Ureter (tissue), 1 donor: ENCODE measurements at places on chromosomes 5 and 9. TPM values are rescaled to one million over a fixed set of nuclear protein-coding genes. Genes with fewer than 3 reads are reported as not detected.

The NUTM2G gene
- total RNA-seq: not detected

The GPR151 gene
- not detected for total RNA-seq

The WDR36 gene
- total RNA-seq: 33.9 TPM

The EXOC3 gene
- total RNA-seq: 63.3 TPM

The CYSRT1 gene
- 1.9 TPM for total RNA-seq

The DIMT1 gene
- 30.3 TPM for total RNA-seq

The SPATA31E1 gene
- total RNA-seq: not detected

The SPINK13 gene
- total RNA-seq: not detected

The UGT3A2 gene
- 0.44 TPM for total RNA-seq

The PCDHA13 gene
- total RNA-seq: 0.42 TPM

The SPINK6 gene
- not detected for total RNA-seq

The FOXD4L3 gene
- not detected for total RNA-seq

The GDNF gene
- not detected for total RNA-seq

The FOXD4L6 gene
- total RNA-seq: not detected

DNA sequence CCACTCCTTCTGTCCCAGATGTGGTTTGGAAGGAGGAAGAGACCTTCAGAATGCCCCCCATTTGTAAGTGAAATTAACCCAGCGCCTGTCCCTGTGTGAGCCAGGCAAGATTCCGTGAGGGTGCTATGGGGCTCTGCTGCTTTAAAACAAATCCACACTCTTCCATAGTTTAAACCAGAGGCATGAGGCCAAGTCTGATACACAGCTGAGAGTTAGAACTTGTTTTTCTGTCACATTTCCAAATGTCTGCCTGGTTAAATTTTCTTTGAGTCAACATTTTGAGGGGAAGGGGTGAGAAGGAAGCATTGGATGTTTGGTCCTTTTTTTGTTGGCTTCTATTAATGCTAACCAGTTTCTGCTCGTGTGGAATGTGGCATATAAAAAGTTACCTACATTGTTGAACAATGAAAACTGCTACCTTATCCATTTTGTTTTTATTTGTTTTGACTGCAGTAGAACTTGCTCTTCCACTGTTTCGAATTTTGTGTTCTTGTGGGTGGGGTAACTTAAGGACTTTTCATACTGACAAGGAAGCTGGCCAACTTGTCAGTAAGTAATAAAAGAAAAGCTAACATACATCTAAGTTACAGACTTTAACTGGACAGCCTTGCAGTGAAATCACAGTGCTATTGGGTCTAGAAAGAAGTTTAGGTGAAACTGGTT, 12.9 kb downstream of the RGMB start:
- no peak for DNase-seq

- DNase-seq: no peak
Measured at GRCh38 chr5:160129841-160130240, 10.6 kb upstream of the PWWP2A start.

- DNase-seq: no peak
Measured at GRCh38 chr9:113228130-113228665, 6.9 kb downstream of the SLC31A1 start.

- DNase-seq: peak; percentile 90
Measured at GRCh38 chr5:17217493-17218352, at the start of gene BASP1. Gene BASP1 (plus strand): TSS chr5:17217631. CDS start chr5:17275217, 57,586 bp downstream.

- DNase-seq: no peak
Measured at GRCh38 chr5:58999804-59000203, 416.9 kb downstream of the RAB3C start.

GRCh38 chr5:130545291-130545690, 619.8 kb downstream of the HINT1 start:
- DNase-seq: no peak

DNA sequence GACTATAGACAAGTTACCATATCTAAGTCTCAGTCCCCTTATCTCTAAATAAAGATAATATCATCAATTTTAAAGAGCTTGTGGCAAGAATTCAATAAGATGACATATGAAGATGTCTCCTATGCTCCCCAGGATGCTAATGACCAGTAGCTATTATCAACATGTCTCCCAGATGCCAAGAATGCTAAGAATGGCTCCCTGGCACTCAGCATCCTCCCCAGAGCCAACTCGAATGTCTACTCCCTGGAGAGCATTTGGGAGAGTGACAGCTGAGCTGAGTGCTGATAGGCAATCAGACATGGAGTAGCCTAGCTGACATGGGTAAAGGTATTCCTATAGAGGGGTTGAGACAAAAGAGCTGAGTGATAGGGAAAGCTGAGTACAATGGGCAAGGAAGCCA, 15.9 kb downstream of the P4HA2 start:
- DNase-seq: no peak

- no peak for DNase-seq
Measured at GRCh38 chr9:91258451-91258850, 103.3 kb downstream of the AUH start.

DNA sequence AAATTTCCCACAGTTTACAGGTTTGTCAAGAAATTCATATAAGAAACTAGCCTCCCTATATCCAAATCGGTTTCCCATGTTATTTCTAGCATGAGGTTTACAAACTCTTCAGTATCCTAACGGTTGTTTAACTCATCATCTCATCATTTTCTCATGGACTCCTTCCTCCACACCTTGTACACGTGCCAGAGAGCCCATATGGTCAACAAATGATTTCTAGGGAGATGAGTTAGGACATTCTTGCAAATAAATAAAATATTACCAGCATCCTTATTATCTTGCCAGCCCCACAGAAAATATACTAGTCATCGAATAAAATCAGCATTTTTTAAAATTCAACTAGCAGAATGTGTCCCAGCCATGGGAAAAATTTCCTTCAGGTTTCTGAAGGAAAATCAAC, 285.2 kb downstream of the EBF1 start:
- no peak for DNase-seq

DNA sequence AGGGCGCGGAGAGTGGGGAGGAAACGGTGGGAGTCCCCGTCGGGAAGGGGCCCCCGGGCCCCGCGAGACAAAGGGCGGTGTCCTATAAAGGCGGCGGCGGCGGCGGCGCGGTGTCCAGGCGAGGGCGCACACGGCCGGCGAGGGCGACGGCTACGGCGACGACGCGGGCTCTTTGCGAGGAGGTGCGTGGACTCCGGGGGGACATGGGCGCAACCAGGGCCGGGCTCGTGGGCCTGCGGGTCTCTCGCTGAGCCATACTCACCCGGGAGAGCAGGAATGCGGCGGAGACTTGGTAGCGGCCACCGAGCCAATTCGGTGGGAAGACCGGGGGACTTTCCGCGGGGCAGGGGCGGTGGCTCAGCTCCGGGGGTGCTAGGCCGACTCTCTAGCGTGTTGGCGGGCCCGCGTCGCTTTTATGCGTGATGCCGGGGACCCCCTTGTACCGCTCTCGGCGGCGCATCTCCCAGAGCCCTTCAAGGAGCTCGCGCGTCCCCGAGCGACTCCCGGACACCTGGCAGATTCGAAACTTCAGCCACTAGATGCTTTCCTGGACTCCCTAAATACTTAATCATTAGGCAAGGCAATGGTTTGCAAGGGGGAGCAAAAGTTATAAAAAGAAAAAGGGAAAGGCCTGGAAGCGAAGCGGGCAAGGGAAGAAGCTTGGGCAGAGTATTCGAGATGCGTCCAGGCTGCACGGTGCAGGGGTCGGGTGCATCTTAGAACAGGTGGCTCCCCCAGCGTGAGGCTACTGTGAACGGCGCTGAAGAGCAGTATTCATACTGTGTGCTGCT, 5.9 kb upstream of the TAL2 start:
- DNase-seq: no peak

DNA sequence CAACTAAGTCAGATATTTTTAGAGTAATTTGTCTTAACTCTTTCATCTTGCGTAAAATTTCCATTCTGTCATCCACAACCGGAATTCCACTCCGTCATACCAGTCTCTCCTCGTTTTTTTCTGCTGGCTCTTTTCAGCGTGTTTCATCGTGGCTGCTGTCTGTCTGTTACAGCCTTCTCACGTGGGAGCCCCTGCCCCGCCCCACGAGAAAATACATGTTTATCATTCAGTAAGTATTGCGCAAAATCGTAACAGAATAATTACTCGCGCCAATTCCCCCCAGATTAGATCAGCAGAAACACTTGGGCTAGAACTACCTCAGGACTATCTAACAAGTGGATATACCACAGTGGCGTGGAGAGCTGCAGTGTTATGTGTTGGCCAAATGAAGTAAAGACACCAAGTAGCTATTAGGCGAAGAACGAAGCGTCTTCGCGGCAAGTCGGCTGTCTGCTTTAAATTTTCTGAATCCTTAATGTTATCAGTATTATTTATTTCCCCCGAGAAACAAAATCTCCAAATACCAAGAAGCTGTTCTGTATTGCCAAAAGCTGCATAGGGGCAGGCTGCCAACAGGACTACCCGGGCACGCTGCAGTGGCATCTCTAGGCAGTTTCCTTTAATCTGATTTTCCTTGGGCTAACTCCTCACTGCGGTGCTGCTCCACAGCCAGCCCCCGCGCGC, 566 bp upstream of the FOCAD start:
- peak; percentile 53 for DNase-seq

GRCh38 chr5:146540414-146540813, 24.4 kb upstream of the GPR151 start:
- no peak for DNase-seq

DNA sequence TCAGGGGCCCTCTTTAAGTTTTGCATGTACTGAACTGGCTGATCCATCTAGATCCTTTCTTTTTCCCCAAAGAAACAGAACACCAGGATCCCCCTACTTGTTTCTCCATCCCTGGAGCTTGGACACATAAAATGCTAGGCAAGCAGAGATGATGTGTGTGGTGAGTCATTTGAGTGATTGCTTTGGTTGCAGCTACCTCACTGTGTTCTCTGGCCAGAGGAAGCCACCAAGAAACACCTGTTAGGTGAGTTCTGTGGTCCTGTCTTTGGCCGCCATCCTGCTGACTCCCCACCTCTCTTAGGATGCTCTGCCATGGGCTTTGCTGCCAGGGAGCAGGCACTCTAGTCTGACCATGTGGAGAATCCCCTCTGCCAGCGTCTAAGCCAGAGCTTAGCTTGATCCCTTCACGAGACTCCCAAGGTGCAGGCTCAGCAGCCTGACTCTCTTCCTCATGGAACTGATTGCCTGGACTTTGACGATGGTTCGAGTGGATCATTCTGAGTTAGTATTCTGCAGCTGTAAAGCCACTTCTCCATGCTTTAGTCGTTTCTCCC, 27.3 kb upstream of the DENND1A start:
- DNase-seq: no peak

GRCh38 chr5:136079195-136079985, 50.6 kb downstream of the TGFBI start:
- peak; percentile 38 for DNase-seq

GRCh38 chr9:456365-456764, 241.7 kb downstream of the DOCK8 start:
- DNase-seq: no peak

- no peak for DNase-seq
Measured at GRCh38 chr9:99269416-99269815, 47.3 kb downstream of the SEC61B start.

DNA sequence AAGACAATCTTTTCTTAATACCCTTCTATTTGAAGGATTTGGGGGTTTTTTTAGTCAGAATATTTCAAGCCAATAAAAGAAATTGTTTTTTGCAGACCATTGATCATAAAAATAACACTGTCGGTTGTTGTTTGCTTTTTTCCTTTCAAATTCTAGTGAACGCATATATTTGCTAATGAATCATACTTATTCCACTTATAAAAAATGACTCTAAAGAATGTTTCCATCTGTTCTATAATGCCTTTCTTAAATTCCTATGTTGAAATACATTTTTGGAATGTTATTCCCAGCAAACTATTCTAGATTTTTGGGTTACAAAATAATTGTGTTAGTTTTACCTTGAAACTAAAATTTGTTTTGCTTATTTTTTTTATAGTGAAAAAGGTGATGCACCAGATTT, 32.2 kb downstream of the CWC27 start:
- no peak for DNase-seq

DNA sequence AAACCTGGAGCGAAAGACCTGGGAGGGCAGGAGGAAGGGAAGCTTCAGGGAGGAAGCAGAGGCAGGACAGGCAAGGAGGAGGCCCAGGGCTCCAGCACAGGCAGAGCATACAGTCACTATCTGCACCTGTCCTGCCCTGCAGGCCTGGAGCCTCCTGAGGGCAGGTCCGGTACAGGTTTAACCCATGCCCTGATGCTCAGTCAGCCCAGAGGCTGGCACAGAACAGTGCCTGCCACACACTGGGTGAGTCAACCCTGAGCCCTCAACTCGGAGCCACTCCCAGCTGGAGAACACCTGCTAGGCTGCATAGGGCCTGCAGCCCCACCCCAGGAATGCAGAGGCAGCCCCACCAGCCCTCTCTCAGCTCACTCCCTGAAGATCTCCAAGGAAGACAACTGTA, 161.5 kb upstream of the PHYKPL start:
- DNase-seq: no peak

DNA sequence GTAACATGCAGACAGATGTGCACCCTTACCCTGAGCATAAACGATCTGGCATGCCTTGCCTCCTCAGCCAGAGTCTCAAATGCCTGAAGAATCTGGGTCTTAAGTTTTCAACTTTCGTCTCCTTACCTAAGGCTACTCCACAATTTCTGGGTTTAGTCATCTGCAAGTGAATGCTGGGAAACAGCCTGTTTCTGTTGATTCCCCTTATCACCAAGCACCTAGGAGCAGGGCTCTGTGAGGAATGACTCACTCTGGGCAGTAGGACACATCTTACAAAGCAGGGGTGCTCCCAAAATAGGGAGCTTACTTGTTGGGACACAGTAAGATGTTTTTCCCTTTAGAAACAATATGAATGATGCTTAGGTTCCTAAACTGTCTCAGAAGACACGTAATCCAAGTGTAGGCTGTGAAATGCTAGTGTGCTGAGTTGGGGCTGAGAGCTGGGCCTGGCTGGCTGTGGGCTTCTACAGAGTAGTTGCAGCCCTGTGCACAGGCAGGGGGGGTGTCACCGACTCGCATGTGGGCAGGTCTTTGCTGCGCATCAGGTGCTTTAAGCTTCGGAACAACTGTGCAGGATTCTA, 58.0 kb downstream of the DAP start:
- DNase-seq: no peak

- DNase-seq: no peak
Measured at GRCh38 chr5:177452688-177453638, 6.3 kb downstream of the PRR7 start.

GRCh38 chr5:97915106-97915505, 732.1 kb upstream of the RIOK2 start:
- no peak for DNase-seq

- no peak for DNase-seq
Measured at GRCh38 chr5:73446631-73447529, 1.7 kb downstream of the FOXD1 start.

- DNase-seq: no peak
Measured at GRCh38 chr5:9099689-9100088, 446.2 kb downstream of the SEMA5A start.
